ENCODE measurements at places on chromosomes 1 and 21. TPM values are rescaled to one million over a fixed set of nuclear protein-coding genes. Genes with fewer than 3 reads are reported as not detected.

TEKT2 gene
- total RNA-seq: not detected

FTCD gene
- total RNA-seq: 2.7 TPM

HMGCL gene
- total RNA-seq: 38.7 TPM

CLCNKB gene
- total RNA-seq: 3.1 TPM

AMY2A gene
- 1.4 TPM for total RNA-seq

GRCh38 chr1:5915587-5916571, 76.3 kb downstream of the NPHP4 start:
- H3K27ac ChIP-seq: peak overlapping the region; percentile 20
- no peaks in the 10 kb centered on the region for H3K4me1 ChIP-seq
- no peak overlapping the region for H3K4me3 ChIP-seq
- no peaks in the 10 kb centered on the region for H3K27me3 ChIP-seq
- peaks cover 11% of the 10 kb centered on the region for H3K36me3 ChIP-seq

DNA sequence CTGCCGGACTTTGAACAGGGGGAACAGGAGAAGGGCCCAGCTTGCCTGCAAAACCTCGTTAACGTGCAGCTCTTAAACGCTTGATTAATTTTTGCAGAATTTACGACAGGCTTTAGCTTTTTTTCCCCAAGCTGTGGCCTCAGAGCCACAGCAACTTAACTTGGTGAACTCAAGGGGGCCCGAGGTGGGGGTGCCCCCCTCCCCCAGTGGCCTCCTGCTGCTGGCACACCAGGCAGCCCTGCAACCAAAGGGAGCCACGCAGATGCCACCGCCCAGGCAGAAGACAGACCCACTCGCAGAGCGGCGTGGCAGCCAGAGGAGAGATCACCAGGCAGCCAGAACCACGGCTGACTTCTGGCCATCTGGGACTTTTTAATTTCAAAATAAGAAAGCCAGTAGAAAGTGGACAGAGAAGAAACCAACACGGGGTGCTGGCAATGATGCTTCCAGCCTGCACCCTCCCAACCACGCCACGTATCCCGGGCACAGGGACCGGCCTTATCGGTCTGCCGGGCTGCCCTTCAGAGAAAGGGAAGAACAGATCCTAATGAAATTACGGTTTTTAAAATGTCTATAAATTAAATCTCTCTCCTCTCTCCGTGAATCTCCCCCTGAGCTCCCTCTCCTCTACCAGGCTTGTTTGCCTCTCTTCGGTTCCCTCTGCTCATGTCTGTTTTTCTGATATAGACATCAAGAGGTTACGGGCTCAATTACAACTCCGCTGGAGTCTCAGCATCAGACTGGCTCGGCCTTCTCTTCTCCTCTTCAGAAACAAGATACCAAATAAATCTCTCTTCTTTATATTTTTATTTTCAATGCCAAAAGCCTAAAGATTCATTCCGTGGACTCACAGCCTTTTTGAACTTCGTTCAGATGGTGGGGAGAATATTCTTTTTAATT, 6.4 kb downstream of the CASZ1 start:
- DNase-seq: no peak
- H3K4me1 ChIP-seq: no peaks in the 10 kb centered on the region
- H3K27ac ChIP-seq: no peak overlapping the region
- peaks cover 98% of the 10 kb centered on the region for H3K27me3 ChIP-seq

GRCh38 chr1:201889090-201889968, 631 bp downstream of the SHISA4 start:
- DNase-seq: no peak
- no peaks in the 10 kb centered on the region for H3K27me3 ChIP-seq
- peaks cover 77% of the 10 kb centered on the region for H3K4me1 ChIP-seq
- H3K36me3 ChIP-seq: no peaks in the 10 kb centered on the region
- H3K4me3 ChIP-seq: peak overlapping the region; percentile 66

DNA sequence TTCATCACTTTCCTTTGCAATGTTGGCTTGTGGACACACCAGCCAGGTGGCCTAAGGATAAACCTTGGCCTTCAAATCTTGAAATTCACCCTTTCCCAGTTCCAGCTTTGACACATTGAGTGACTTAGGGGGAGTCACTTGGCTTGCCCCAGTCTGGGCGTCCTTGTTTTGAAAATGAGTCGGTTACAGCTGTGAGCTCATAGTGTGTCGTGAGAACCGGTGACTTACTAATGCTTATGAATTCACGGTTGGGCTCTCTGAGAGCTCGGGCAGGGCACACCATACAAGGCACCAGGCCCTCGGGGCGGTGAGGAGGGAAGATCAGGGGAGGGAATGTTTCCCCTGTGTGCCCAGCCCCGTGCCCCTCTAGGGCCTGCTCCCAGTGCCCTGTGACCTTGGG, 126.9 kb upstream of the TMPRSS2 start:
- no peak overlapping the region for H3K4me3 ChIP-seq
- H3K36me3 ChIP-seq: no peaks in the 10 kb centered on the region
- H3K27ac ChIP-seq: no peak overlapping the region
- H3K4me1 ChIP-seq: no peaks in the 10 kb centered on the region
- H3K27me3 ChIP-seq: no peaks in the 10 kb centered on the region
- no peak for DNase-seq

- H3K27ac ChIP-seq: no peak overlapping the region
- H3K4me1 ChIP-seq: peaks cover 5% of the 10 kb centered on the region
- no peaks in the 10 kb centered on the region for H3K36me3 ChIP-seq
- no peak overlapping the region for H3K4me3 ChIP-seq
- DNase-seq: no peak
- H3K27me3 ChIP-seq: no peaks in the 10 kb centered on the region
These were observed 19.0 kb upstream of the POGZ start for GRCh38 chr1:151478140-151478812.

DNA sequence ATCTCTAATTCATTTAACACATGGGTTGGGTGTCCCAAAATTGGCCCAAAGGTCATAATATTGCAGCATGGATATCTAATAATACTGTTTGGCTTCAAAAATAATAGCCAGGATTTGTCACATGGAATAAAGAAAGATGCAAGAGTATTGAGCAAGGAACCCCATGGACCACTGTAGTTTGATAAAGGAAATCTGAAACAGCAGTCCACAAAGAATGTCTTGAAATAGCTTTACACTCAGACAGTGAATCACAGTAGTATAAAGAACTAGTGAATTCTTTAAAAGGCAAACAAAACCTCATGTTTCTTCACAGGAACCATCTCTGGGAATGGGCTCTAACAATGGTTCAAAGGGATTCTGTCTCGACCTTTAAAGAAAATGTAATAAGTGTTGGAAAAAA, 576.1 kb upstream of the ZRANB2 start:
- H3K27ac ChIP-seq: no peak overlapping the region
- H3K4me1 ChIP-seq: no peaks in the 10 kb centered on the region
- H3K27me3 ChIP-seq: no peaks in the 10 kb centered on the region
- DNase-seq: no peak
- H3K36me3 ChIP-seq: no peaks in the 10 kb centered on the region
- no peak overlapping the region for H3K4me3 ChIP-seq

DNA sequence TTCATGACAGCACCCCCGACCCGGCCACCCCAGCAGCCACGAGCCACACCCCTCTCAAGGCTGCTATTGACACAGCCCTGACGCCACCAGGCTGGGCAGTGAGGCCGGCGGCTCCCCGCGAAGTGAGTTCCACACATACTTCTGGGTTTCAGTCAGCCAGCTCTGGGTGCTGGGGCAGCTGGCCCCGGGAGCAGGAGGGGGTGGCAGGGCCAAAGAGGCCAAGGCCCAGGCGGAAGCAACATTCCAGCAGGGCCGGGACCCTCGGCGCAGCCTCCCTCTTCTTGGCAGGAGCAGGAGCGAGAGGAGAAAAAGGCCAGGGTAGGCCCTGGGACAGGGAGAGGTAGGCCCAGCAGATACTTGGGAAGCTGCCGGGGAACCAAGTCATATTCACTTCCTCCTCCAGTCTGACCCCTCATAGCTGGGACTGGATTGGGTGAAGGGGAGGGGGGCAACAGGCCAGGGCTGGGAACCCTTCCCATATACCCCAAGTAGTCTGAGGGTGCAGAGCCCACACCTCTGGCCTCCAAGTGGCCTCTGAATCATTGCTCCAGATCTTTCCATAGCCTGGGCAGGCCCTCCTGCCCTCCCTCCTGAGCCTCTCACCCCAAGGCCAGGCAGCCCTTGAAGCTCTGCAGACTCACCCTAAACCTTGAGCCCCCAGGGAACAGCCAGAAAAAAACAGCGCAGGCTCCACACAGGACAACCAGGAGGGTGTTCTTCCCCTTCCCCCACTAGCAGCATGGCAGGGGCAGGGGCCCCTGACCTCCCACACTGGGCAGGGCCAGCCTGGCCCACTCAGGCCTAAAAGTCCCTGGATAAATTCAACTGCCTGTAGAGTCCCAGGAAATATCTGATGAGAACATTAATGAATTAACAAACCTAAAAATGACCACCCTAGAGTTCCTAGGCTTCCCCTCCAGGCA, 5.7 kb downstream of the HSPG2 start:
- H3K27me3 ChIP-seq: no peaks in the 10 kb centered on the region
- peak; percentile 59 for DNase-seq
- H3K4me3 ChIP-seq: no peak overlapping the region
- peak overlapping the region; percentile 89 for H3K27ac ChIP-seq
- H3K4me1 ChIP-seq: peaks cover 76% of the 10 kb centered on the region
- peaks cover 4% of the 10 kb centered on the region for H3K36me3 ChIP-seq

- no peak overlapping the region for H3K4me3 ChIP-seq
- no peak overlapping the region for H3K27ac ChIP-seq
- H3K4me1 ChIP-seq: no peaks in the 10 kb centered on the region
- no peak for DNase-seq
- no peaks in the 10 kb centered on the region for H3K36me3 ChIP-seq
- no peaks in the 10 kb centered on the region for H3K27me3 ChIP-seq
These were observed 120.5 kb downstream of the IER5 start for GRCh38 chr1:181208967-181209366.

DNA sequence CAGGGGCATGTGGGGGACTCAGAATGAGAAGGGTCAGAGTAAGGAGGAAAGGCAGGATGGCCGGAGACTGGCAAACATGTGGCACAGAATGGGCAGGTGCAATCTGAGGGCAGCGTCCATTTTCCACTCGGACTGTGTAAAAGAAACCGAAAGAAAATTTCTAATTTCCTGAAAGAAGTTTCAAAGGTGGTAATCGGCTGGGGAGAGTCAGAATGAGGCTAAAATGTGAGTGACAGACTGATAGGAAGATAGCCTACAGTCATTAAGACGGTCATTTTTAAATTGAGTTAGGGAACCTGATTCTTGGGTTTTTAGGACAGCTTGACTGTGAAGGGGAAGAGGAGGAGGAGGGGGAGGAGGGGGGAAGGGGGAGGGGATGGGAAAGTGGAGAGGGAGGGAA, 23.6 kb downstream of the COA6 start:
- H3K4me1 ChIP-seq: no peaks in the 10 kb centered on the region
- H3K36me3 ChIP-seq: no peaks in the 10 kb centered on the region
- no peak overlapping the region for H3K27ac ChIP-seq
- no peak for DNase-seq
- no peaks in the 10 kb centered on the region for H3K27me3 ChIP-seq
- H3K4me3 ChIP-seq: no peak overlapping the region

- no peak overlapping the region for H3K4me3 ChIP-seq
- H3K27ac ChIP-seq: no peak overlapping the region
- no peak for DNase-seq
- no peaks in the 10 kb centered on the region for H3K4me1 ChIP-seq
These were observed 59.4 kb downstream of the SLC30A7 start for GRCh38 chr1:100955322-100955721.
